HT1080 (cell line): ENCODE measurements at places on chromosomes 7 and 10.
A peak's percentile ranks its signal among the peaks of the same experiment; 100 is the strongest.

DNA sequence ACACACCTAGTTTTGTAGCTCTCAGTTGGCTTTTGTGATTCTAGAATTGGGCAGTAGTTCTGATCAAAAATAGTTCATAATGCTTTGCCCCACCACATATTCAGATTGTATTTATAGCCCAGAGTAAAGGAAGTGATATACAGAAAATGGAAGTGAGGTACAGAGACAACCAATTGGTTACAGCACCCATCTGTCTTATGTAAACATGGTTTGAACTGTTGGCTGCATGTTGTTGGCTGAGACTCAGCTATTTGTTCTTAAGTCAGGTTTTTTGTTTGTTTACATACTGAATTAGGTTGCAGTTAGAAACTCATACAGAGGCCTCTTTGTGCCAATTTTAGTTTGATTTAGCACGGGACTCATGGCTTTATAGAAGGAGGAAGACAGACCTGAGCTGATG, 158.9 kb upstream of the GPR26 start:
- no peak for DNase-seq

DNA sequence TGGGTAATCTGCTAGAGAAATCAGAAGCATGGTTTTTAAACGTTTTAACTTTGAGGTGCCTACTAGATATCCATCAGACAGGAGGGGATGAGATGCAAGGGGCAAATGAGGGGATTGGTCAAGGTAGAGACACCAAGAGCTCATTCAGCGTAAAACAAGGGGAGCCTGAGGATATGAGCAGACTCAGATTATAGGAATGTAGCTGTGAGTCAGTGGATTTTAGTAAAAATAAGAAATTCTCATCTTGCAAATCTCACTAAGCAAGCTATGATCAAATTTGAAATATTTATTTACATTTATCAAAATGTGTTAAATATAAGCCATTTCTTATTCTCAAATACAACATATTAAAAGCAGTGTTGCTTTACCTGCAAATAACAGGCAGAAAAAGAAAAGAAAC, 21.4 kb upstream of the TFEC start:
- peak; percentile 9 for DNase-seq

- no peak for DNase-seq
Observed at GRCh38 chr7:78709658-78710057, 743.8 kb downstream of the MAGI2 start.

DNA sequence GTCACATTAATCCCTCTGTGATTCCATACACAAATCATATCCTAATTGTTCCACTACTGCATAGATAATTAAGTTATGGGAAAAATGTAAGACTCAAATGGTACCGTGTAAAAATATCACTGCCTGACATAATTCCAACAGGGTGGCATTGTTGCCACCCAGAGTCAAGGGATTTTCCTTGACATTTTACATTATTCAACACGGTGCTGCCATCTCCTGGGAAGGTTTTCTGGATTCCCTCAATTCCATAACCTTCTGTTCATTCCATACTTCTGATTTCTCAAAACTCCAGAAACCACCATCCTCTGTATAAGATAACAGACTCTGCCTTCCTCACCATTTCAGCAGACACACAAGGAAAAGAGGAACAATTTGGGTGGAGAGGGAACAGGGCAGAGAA, 495.9 kb downstream of the XPNPEP1 start:
- DNase-seq = peak; percentile 16

GRCh38 chr7:130831322-130831721, 97.3 kb upstream of the KLF14 start:
- DNase-seq = no peak

DNA sequence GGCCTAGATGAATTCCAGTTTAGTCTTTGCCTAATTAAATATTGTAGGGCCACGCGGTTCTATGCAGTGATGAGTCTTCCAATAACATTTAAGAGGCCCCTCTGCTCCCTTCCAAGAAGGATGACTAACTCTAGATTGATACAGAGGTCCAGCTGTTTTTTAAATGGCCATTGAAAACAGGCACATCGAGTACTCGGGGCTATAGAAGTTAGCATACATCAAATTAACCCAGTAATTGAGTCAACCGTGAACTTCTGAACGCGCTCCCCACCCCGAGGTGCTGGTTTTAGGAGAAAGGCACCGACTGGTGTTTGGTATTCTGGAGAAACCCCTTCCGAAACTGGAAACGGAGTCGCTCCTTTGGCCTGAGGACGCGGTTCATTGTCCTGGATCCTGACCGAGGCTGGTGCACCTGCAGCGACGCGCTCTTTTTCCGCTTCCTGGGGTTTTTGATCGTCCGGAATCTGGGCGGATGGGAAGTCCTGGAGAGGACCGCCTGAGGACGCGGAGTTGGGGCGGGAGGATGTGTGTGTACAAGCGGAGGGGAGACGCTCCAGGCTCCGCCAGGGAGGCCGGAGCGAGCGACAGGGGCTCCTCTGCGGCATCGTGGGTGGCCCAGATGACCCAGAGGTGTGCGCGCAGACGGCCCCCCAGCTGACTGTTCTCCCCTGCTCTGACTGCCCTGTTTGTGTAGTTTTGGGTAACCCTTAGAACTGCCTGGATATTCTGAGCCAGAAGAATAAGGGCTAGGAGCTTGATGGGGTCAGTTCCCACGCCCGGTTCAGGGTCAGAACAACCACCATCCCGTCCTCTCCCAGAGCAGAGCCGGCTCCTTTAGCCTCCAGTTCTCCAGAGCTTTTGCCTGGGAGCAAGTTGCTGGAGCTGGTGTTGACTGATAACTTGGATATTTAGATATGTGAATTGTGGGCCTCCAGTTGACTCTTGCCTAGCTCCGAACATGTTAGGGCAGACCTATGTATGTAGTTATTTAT, 711 bp downstream of the FAM221A start:
- no peak for DNase-seq
